NCI-H526 treated with DMSO at 0.1 percent for 48 hours (cell line): ENCODE measurements at places on chromosomes 2 and 18.

GRCh38 chr2:216171011-216171410, 61.9 kb downstream of the XRCC5 start:
- no peak for DNase-seq

GRCh38 chr2:142422769-142423168, 292.0 kb upstream of the LRP1B start:
- DNase-seq: no peak

- no peak for DNase-seq
Observed at GRCh38 chr2:190277234-190278112, 42.2 kb downstream of the HIBCH start.

- no peak for DNase-seq
Observed at GRCh38 chr2:44686561-44686960, 254.9 kb upstream of the SIX3 start.

- no peak for DNase-seq
Observed at GRCh38 chr2:64457524-64457923, 3.6 kb downstream of the LGALSL start.

DNA sequence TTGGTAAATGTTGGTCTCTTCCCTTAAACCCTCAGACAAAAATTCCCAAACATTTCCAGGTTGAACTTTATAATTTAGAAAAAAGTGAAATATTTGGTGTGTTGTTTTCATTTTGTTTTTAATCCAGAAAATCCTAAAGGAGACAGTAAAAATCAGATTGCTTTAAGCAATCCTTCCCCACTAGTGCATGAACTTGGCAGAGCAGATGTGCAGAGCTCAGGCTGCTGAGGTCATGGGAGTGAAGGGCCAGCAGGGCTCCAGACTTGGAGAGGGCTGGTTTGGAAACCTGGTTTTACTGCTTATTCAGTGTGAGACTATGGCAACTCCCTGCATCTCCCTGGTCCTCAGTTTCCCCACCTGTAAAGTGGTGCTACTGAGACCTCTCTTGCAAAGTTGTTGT, 66.7 kb upstream of the TEX51 start:
- no peak for DNase-seq

GRCh38 chr18:23032030-23032582, 99.0 kb downstream of the RBBP8 start:
- no peak for DNase-seq

DNA sequence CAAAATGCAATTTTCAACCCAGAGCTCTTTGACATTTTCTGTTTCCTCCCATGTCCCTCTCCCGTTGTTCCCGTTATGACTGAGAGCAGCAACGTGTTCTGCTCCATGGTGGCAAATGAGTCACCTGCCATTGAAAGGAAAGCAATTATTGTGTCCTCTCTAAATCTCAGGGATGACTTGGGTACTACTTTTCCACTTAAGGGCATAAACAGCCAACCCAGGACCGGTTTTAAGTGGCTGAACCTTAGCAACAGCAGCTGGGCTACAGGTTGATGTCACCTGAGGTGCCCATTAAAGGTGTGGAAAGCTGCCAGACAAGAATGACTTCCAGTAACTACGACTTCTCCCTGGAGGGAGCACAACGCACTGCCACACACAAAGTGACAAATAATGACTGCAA, 236.8 kb downstream of the NCKAP5 start:
- DNase-seq: no peak

GRCh38 chr18:74356959-74357358, 41.3 kb downstream of the C18orf63 start:
- no peak for DNase-seq

DNA sequence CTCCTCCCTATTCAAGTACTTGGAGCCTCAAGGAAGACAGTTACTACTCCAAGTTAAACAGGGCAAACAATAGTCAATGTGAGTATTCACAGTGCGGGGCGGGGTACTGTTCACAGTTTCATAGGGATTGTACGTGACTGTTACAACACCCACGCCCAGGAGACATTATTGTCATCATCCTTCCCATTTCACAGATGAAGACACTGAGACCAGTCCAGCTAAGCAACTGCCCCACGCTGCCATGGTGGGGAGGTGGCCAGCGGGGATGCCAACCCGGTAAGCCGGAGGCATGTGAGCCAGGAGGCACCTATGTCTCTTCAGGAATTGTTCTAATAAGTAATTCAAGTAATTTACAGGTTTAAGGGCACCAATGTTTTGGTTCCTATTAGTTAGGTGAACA, 982 bp downstream of the HJURP start:
- no peak for DNase-seq

GRCh38 chr2:11808016-11808400, 61.6 kb downstream of the LPIN1 start:
- no peak for DNase-seq

DNA sequence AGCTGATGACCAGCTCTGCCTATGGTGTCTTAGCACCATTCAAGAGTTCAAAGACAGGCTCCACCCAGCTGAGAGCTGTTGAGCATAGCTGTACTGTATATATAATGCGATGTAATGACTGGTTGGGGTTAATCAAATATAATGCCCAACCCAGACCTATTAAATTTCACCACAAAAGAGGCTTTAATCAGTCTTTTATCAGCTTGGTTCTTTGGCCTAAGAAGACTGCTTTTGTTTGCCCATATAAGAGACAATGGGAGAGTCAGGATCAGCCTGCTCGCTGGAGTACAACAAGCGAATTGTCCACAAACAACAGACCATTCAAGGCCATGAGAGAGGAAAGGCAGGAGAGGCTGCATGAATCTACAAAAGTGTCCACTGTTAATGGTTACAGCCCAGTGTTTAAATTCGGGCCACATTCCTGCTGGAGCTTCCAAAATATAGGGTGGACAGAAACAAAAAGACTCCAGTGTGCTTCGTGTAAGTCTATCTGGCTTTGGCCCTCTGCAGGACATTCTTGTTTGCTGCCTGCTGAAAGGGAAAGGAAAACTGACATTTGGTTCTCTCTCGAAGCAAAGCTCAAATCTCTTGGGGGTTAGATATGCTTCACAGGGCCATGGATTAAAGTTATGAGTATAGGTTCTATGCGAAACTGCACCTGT, 299.0 kb upstream of the FBXO11 start:
- no peak for DNase-seq

GRCh38 chr2:46393347-46393820, 86.0 kb upstream of the TMEM247 start:
- DNase-seq: no peak

GRCh38 chr18:45024357-45025088, 343.8 kb downstream of the SETBP1 start:
- DNase-seq: no peak

- DNase-seq: no peak
Observed at GRCh38 chr2:73174941-73175662, 27.3 kb upstream of the NOTO start.

GRCh38 chr2:191942090-191942738, 95.3 kb upstream of the CAVIN2 start:
- DNase-seq: no peak

- DNase-seq: no peak
Observed at GRCh38 chr2:130728549-130729316, at the start of gene GPR148. GPR148 (plus strand) TSS chr2:130729070; CDS start chr2:130729152, 82 bp downstream.

DNA sequence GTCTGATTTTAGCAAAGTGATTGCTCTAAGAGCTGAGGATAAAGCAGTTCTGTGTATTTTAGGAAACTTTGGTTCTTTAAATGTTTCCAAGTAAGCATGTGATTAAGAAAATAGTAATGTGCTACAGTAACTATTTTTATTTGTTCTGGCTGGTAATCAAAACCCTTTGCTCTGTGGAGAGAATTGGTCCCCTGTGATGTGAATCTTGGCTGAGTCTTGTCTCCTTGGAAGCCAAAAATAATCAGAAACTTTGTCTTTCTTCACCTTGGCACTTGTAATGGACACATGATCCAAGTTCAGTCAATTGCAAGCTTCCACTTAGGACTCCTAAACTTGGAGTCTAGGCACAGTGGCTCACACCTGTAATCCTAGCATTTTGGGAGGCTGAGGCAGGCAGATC, 422.7 kb upstream of the CDH20 start:
- DNase-seq: no peak

GRCh38 chr2:200089040-200089755, 133.8 kb downstream of the MAIP1 start:
- DNase-seq: no peak

- no peak for DNase-seq
Observed at GRCh38 chr18:47168913-47169312, 7.3 kb downstream of the IER3IP1 start.

GRCh38 chr2:178350051-178350450, 100.9 kb downstream of the PRKRA start:
- DNase-seq: no peak

DNA sequence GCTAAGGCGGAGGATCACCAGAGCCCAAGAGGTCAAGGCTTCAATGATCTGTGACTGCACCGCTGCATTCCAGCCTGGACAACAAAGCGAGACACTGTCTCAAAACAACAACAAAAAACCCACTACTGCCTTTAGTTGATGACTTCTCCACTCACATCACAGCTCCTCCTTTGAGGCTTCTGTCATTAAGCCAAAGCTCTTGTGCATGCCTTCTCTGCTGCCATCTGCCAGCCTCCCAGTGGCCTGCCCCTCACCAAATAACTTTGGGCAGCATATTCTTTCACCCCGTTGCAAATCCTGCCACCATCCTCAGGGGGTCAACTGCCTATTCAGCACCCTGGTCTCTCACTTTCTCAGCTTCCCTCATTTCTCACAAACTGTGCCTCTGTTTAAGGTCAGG, 27.5 kb downstream of the OSBPL1A start:
- no peak for DNase-seq

DNA sequence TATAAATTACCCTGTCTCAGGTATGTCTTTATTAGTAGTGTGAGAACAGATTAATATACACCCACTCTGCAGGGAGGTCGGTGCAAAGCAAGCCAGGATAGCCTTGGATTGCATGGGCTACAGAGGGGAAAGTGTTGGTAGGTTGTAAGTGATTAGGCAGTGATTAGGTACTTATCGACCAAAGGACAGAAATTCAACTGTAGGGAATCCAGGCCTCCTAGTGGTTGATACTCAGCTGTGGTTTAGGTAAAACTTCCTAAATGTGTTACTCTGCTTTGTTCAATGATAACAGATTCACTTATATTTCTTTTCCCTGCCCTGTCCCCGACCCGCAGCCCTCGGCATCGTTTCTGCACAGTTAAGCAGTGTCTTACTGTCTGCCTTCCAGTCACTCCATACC, 444.0 kb downstream of the FIGN start:
- DNase-seq: no peak

DNA sequence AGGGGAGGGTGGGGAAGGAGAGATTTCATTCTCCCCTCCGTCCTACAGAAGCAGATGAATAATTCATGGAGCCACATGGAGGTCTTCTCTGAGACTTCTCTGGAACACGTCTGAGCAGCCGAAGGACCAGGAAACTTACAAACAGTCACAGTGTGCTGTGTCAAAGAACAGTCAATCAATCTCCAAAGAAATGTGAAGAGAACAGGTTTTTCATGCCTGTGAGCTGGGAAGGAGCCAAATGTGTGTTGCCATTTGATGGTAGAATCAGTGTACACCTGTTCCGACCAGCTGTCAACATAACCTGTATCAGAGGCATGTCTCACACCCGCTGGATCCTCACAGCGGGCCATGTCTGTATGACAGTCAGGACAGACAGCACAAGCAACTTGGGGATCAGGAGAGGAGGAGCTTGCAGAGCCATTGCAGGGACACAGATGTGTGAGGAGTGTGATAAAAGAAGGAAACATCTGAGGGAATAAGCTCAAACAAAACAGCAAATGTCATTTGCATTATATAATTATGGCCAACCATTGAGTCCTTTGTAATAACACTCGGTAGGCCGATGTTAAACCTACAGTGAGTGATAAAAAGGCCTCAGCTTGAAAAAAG, 298.5 kb downstream of the EN1 start:
- DNase-seq: peak; percentile 57

DNA sequence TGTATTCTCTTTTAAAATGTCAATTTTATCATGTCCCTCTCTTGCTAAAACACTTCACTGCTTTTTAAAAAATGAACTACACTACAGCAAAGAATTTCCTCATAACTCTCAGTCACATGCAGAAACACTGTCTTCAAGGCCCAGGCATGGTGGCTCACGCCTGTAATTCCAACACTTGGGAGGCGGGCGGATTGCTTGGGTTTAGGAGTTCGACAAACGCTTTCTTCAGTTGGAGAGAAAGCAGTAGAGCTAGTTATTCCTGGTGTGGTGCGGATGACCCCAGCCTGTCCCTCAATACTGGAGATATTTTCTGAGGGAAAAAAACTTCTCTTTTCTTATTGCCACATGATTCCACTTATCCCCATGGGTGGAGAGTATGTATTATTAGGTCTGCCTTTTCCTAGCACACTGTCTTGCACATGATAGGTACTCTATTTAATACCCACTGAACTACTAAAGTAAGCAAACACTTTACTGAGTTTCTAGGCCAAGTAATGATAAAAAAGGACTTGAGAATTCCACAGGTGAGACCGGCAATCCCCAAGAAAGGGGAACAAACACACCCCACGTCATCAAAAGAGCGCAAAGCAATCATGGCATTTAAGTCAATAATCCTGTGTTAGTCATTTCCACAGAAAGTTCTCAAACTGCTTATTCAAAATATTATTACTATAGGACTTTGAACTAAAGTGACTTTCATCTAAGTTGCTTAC, 77.1 kb downstream of the SPIRE1 start:
- no peak for DNase-seq

DNA sequence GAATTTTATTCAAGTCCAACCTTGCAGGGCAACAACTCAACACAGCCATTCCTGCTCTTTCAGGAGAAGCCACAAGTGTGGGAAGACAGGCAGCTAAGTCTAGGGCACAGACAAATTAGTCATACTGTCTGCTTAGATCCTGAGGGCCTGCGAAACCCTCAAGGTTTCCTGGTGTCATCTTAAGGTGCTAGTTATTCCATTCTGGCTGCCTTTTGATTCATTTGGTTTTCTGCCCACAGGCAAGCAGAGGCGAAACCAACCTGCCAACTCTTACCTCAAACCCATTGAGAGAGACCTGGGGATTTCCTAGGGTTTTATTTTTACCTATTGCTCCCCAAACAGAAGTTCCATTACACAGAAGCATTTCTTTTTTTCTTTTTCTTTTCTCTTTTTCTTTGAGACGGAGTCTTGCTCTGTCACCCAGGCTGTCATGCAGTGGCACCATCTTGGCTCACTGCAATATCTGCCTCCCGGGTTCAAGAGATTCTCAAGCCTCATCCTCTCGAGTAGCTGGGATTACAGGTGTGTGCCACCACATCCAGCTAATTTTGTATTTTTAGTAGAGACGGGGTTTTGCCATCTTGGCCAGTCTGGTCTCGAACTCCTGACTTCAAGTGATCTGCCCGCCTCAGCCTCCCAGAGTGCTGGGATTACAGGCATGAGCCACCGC, 23.7 kb upstream of the SCYGR1 start:
- no peak for DNase-seq

GRCh38 chr2:62354771-62355561, 151.0 kb downstream of the TMEM17 start:
- DNase-seq: peak; percentile 97

GRCh38 chr2:178109813-178110212, 2.4 kb upstream of the RBM45 start:
- DNase-seq: peak; percentile 50

GRCh38 chr2:208103616-208104015, 20.7 kb downstream of the CRYGD start:
- DNase-seq: no peak

DNA sequence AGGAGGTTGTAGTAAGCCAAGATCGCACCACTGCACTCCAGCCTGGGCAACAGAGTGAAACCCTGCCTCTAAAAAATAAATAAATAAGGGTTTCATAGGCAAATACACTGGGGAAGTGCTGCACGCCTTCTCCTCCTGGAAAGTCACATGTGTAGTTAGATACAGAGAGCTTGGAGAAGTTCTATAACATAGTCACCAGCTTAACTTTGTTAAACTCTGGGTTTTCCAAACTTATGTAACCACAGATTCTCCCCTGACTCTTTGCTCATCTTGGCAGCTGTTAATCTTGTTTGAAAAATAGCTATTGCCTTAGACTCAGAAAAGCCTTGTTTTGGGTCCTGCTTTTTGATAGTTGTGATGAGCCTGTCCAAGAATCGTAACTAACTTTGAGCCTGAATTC, 25.2 kb downstream of the KIAA2012 start:
- no peak for DNase-seq
